ENCODE measurements at places on chromosomes 2 and 18. TPM values are rescaled to one million over a fixed set of nuclear protein-coding genes. Genes with fewer than 3 reads are reported as not detected.

Gene ASXL3
- polyA plus RNA-seq = 5.1 TPM

DNA sequence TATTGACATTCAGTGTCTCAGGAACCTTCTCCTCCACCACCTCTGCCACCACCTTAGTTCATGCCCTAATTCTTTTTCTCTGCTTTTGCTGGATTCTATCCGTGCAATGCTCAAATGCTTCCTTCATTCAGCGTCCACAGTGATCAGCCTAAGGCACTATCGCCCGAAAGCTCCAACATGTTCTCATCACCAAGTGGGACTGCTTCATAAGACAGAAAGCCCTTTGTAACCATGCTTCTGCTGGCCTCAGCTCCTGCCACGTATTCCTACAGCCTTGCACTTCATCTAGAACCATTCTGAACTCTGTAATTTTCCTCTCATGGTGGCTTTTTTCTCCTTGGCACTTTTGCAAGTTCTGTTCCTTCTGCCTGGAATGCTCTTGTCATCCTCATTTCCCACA, 222.9 kb downstream of the HNMT start:
- DNase-seq = no peak

- no peak for DNase-seq
Measured at GRCh38 chr18:2606335-2606734, 35.0 kb downstream of the NDC80 start.

GRCh38 chr2:62477573-62477972, 28.4 kb downstream of the TMEM17 start:
- no peak for DNase-seq

- DNase-seq = no peak
Measured at GRCh38 chr2:77161009-77161408, 361.2 kb downstream of the LRRTM4 start.

GRCh38 chr2:19525313-19525712, 166.9 kb upstream of the OSR1 start:
- no peak for DNase-seq

All from muscle of leg (tissue), 16 donors.